ENCODE measurements at places on chromosomes 12 and 14. TPM values are rescaled to one million over a fixed set of nuclear protein-coding genes. Genes with fewer than 3 reads are reported as not detected.

CCDC38 gene
- not detected for total RNA-seq

GRCh38 chr14:65555358-65555757 lies 142.8 kb downstream of the FUT8 start:
- no peak for DNase-seq
- no peak overlapping the region for H3K27ac ChIP-seq
- H3K27me3 ChIP-seq = no peaks in the 10 kb centered on the region
- H3K4me1 ChIP-seq = peaks cover 9% of the 10 kb centered on the region
- peaks cover 5% of the 10 kb centered on the region for H3K36me3 ChIP-seq

- H3K4me3 ChIP-seq = no peak overlapping the region
- peaks cover 46% of the 10 kb centered on the region for H3K36me3 ChIP-seq
- DNase-seq = no peak
- no peak overlapping the region for H3K27ac ChIP-seq
These were observed 9.2 kb downstream of the NDUFA12 start for GRCh38 chr12:94994312-94994711.

GRCh38 chr14:97874394-97874793 lies 1077.2 kb downstream of the VRK1 start:
- H3K36me3 ChIP-seq = peaks cover 13% of the 10 kb centered on the region
- H3K27me3 ChIP-seq = no peaks in the 10 kb centered on the region
- no peak overlapping the region for H3K4me3 ChIP-seq

PRH2 gene
- total RNA-seq = not detected

DNA sequence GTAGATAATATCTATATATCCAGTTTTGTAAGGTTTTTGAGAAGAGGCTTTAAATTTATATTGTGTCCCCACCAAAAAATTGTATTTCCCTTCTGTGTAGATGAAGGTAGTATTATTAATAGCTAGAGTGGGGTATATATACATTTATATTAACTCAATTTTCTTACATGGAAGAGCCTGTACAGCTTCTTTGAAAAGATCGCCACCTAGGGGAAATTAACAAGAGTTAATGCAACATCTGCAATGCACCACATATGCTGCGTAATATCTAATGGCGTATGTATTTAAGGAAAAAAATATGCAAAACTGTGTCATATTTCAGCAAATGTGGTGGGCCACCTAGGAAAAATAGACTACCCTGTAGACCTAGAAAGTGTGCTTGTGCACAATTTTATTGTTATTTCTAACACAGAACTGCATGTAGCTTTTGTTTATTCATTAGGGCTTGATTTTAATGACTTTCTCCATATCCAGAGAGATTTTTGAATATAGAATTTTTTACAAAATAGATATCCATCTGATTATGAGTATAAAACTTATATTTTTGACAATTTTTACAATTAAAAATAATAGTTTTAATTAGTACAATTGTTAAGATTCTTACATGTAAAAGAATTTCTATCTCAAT lies 14.0 kb downstream of the CCER1 start:
- H3K27ac ChIP-seq = no peak overlapping the region
- no peak overlapping the region for H3K4me3 ChIP-seq
- no peaks in the 10 kb centered on the region for H3K4me1 ChIP-seq

DNA sequence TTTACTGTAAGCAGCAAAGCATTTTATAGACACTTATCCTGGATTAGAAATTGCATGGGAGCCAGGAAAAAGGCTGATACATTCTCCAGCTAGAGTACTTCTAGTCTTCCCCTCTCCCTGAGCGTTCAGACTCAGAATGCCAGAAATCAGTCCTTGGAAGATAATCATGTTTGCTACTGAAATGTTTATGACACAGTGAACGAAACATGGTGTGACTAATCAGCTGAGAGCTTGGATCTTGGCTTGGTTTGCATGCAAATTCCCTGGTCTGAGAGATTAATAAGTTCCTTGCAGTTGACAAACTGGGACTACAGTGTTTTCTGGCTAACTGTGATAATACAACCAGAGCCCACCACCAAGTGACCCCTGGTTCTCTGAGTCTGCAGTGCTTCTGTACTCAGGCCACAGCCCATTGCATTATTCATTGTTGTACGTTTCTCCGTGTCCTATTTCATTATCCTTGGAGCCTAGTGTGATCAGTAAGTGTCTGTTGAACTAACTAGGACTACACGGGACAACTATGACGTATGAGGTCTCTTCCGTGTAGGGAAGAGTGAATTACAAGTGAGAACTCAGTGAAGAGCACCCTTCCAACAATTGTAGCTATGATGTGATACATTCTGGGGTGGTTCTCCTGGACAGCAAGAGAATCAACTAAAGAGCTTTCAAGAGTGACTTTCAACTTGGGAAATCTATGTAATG lies 34.6 kb upstream of the EVL start:
- H3K4me3 ChIP-seq = no peak overlapping the region
- H3K27me3 ChIP-seq = no peaks in the 10 kb centered on the region
- no peak overlapping the region for H3K27ac ChIP-seq
- peaks cover 1% of the 10 kb centered on the region for H3K4me1 ChIP-seq

DNA sequence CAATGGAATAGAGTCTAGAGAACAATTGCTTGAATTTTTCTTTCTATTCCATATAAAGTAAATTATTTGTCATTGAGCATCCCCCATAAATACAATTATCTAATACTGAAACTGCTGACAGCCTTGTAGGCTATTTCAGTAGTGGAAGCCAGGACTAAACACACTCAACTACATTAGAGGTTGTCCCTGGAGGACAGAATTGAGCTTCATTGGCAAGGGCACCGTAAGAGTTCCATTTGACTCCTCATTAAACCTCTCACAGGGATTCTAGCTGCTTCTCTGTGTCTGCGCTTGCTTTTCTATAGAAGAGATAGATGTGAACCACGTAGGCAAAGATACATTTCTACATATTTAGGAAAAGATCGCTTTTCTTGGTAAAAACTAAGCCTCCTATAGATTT lies 3.5 kb upstream of the PTPRO start:
- H3K27ac ChIP-seq = no peak overlapping the region
- peaks cover 35% of the 10 kb centered on the region for H3K27me3 ChIP-seq
- no peaks in the 10 kb centered on the region for H3K36me3 ChIP-seq
- H3K4me3 ChIP-seq = no peak overlapping the region

DNA sequence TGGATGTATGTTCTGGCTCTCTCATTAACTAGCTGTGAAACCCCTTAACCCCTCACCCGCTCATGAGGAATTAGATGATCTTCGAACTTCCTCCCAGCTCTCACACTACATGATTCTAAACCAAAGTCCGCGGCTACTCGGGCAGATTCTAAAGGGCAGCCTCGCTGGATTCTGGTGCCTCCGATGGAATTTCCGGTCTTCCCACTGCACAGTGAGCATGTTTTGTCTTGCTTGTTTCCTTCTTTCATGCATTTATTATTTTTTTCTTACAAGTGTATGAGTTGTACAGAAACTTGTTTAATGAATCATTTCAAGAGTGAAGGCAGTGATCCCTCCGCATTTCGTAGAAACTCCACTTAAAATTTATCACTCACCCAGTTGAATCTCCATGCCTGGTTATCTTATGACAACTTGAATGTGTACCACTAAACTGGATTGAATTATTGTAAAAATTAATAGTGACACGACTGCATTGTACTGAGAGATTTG lies 4.5 kb upstream of the HCAR3 start:
- H3K4me3 ChIP-seq = no peak overlapping the region
- DNase-seq = no peak
- H3K36me3 ChIP-seq = no peaks in the 10 kb centered on the region
- no peak overlapping the region for H3K27ac ChIP-seq
- H3K4me1 ChIP-seq = peaks cover 31% of the 10 kb centered on the region

- no peak for DNase-seq
- no peak overlapping the region for H3K27ac ChIP-seq
- H3K36me3 ChIP-seq = no peaks in the 10 kb centered on the region
- H3K27me3 ChIP-seq = peaks cover 15% of the 10 kb centered on the region
These were observed 28.8 kb upstream of the CLMN start for GRCh38 chr14:95348395-95349080.

- H3K4me3 ChIP-seq = no peak overlapping the region
- H3K27ac ChIP-seq = no peak overlapping the region
- H3K36me3 ChIP-seq = no peaks in the 10 kb centered on the region
- no peak for DNase-seq
- no peaks in the 10 kb centered on the region for H3K4me1 ChIP-seq
These were observed 29.3 kb downstream of the DHRS2 start for GRCh38 chr14:23665302-23666016.

DNA sequence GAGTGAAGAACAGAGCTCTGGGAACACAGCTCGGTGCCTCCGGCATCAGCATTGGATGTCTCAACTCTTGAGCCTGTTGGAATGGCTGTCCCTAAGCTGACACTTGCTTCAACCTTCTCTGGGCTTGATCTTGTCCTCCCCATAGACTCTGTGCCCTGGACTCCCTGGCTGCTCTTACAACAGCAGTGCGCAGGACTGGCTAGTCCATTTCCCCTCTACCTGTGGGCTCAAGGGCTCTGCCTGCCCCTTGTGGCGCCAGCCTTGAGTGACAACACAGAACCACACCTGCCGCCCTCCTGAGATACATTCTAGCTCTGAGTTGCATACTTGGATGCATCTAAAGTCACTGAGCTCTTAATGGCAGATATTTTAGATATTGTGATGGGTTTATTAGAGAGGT lies 6.2 kb downstream of the CRADD start:
- peaks cover 27% of the 10 kb centered on the region for H3K4me1 ChIP-seq
- peaks cover 13% of the 10 kb centered on the region for H3K36me3 ChIP-seq
- H3K27ac ChIP-seq = no peak overlapping the region
- no peaks in the 10 kb centered on the region for H3K27me3 ChIP-seq
- no peak for DNase-seq
- H3K4me3 ChIP-seq = no peak overlapping the region

ADCY6 gene
- total RNA-seq = not detected

IRAK3 gene
- total RNA-seq = 0.77 TPM
